ENCODE measurements at places on chromosomes 5 and 9.

GRCh38 chr5:143201589-143201988 is 201.9 kb downstream of the NR3C1 start:
- no peak for DNase-seq

DNA sequence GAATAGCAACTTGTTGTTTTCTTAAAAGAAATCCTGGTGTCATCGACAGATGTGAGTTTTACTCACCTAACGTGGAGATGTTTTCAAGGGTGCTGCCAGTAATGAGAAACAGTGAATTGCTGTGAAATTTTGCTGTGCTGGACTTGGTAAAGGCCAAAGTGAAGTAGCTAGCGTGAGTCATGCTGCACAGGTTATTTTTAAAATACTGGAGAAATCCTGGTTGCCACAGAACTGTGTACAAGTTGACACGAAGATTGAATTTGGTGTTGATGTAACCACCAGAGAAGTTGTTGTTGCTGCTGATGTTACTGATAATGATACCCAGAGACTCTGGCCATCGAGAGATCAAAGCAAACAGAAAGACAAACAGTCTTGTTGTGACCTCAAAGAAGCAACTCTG is 187.9 kb upstream of the NFIL3 start:
- no peak for DNase-seq

DNA sequence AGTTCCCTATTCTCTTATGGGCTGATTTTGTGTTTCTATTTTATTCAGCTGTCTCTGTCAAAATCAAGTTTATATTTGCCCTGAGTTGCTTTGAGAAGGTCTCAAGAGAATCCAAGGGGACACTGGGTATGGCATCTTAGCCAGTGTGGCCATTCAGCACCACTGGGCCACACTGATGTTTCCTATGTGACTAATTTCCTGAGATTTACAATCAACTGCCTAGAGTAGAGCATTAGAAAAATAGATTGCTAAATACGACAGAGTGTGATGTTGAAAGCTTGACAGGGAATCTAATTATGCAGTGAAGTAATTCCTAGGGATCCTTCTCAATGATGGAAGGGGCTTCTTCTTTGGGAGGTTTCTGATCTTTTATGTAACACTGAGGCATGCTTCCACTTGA is 141.7 kb downstream of the SV2C start:
- DNase-seq: no peak

- DNase-seq: no peak
These were observed 132.7 kb upstream of the LPCAT1 start for GRCh38 chr5:1656271-1656975.

GRCh38 chr9:74953235-74953751 is 581 bp upstream of the C9orf40 start:
- no peak for DNase-seq

- no peak for DNase-seq
These were observed 7.5 kb downstream of the RABGAP1 start for GRCh38 chr9:122948313-122948712.

- DNase-seq: peak; percentile 11
These were observed 58.1 kb downstream of the RFX3 start for GRCh38 chr9:3467593-3468219.

DNA sequence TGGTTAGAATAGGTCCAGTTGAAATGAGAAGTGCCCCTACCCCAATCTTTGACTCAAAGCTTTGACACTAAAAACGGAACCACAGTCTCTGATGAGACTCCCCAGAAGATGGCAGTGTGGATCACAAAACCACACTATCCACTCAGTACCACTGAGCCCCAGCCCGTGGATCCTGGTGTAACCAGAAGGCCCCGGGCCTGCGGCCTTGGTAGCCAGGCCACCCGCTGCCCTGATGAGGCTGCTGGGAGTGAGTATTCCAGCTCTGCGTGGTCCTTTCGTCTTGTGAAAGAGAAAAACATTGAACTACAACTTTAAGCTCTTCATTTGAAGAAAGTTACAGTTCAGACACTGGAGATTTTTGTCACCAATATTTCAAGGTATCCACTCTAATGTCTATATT is 42.2 kb upstream of the FBP1 start:
- peak; percentile 76 for DNase-seq

GRCh38 chr9:6788162-6789016 is 30.6 kb downstream of the KDM4C start:
- DNase-seq: no peak

DNA sequence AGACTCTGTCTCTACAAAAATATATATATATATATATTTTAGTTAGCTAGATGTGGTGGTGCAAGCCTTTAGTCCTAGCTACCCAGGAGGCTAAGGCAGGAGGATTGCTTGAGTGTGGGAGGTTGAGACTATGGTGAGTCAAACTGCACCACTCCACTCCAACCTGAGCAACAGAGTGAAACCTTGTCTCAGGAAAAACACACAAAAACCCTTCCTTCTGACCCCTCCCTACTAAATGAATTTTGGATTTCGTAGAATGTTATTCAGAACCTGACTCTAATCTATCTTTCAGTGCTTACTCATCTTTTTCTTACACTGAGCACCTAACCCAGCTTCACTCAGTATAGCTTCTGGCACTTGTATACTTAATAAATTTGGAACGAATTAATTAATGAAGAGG is 35.2 kb upstream of the IL7R start:
- no peak for DNase-seq

DNA sequence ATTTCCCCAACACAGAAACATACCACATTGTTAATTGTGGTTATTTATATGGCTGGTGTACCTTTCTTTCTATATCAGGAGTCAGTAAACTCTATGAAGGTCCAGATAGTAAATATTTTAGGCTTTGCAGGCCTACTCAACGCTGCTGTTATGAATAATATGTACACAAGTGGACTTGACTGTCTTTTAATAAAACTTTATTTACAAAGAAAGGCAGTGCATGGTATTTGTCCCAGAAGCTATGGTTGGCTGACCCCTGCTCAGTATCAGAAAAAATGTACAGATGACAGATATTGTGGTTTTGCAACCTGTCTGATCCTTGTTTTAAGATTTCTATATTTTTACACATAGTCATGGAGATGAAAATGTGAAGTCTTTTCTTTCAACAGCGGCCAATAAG is 5.7 kb downstream of the MTRR start:
- no peak for DNase-seq

GRCh38 chr5:1823381-1824034 is 22.3 kb downstream of the NDUFS6 start:
- DNase-seq: no peak

DNA sequence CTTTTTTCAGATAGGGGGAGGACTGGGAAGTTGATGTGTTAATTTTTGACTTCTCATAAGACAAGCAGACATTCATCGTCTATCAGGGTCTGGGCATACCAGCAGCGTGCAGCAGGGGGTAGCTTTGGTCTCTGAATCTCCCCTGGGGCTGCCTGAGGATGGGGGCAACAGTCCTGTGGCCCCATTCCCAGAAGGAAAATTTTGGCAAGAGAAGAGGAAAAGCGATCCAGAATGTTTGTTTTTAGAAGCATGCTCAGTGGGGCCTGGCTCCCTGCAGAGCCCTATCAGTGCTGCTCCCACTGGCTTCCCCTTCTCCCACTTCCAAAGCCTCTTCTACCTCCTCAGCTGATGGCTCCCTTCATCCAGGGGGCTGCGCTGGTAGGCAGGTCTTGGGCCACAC is 194.8 kb upstream of the IL12B start:
- no peak for DNase-seq

DNA sequence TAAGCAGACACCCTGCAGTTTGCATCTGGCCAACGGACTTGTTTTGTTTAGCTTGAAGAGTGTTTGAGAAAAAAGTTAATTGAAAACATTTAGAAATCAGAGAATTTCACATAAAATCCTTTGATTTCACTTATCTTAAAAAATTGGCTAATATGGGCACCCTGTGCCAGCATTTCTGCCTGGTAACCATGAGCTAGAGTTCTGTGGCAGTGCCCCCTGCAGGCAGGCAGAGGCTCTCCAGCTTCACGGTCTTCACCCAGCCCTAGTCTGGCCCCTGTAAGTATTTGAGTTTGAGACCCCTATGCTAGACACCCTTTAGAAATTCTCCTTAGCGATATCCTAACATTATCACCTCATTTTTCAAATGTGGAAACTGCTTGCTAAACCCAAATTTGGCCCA is 18.8 kb upstream of the FANCC start:
- no peak for DNase-seq

DNA sequence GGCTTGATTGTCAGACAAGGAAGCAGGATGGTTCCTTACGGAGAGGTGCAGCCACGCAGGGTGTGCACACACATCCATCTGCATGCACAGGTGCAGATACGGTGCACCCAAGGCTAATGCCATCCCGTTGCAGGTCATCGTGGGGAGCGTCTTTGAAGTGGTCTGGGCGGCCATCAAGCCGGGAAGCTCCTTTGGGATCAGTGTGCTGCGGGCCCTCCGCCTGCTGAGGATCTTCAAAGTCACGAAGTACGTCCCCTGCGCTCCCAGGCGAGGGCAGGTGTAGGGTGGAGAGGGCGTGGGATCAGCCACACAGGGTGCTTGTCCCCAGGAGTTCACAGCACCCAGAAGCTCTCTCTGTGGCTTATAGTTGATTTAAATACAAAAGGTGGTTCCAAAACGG is 106.4 kb downstream of the CACNA1B start:
- DNase-seq: no peak

DNA sequence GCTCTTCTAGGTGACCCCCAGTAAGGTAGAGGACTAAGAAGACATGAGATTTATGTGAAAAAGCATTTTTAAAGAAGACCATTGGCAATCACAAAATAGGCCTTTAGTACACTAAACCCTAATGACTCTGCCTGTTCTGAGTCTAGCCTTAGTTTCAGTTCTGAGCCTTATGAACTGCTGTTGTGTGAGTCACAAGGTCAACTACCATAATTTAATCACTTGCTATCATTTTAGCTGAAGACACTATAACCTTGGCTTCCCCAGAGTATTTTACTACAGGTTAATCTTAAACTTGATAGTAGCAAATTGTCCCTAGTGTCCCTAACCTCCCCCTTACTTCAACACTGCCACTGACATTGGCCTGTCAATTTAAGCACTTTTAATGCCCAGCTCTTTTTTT is 34.4 kb downstream of the APC start:
- no peak for DNase-seq

DNA sequence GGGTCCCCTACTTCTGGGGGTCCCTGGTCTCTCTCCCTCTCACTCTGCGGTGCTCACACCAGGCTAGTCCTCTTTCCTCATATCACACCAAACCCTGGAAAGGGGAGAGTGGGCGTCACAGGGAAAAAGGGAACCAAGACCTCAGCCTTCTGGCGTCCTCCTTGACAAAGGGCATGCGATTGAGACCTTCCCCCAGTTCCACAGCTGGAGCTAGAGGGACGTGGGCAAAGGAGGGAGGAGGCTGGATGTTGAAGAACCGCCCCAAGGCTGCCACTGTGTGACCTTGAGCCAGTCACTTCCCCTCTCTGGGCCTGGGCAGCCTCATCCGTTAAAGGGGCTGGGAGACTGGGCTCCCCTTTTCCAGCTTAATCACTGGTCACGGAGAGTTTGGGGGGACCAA is 18.5 kb upstream of the TOR2A start:
- no peak for DNase-seq

- no peak for DNase-seq
These were observed 13.0 kb downstream of the PPP6C start for GRCh38 chr9:125176636-125177035.

DNA sequence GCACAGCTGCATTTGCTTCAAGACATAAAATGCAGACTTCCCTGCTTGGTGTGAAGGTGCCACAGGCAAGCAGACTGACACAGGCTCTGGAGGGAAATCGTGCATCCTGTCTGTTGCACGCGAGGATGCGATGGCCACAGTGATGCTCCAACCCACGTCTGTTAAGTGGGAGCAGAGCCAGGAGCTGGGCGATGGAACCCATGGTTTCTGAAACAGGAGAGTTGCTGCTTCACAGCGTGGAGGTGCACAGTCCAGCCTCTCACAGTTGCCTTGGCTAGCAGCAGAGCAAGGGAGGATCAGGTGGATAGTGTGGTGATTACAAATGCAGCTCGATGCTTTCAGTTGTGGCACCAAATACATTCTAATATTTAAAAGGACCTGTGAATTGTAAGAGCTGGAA is 108.8 kb downstream of the TENT4A start:
- DNase-seq: no peak

DNA sequence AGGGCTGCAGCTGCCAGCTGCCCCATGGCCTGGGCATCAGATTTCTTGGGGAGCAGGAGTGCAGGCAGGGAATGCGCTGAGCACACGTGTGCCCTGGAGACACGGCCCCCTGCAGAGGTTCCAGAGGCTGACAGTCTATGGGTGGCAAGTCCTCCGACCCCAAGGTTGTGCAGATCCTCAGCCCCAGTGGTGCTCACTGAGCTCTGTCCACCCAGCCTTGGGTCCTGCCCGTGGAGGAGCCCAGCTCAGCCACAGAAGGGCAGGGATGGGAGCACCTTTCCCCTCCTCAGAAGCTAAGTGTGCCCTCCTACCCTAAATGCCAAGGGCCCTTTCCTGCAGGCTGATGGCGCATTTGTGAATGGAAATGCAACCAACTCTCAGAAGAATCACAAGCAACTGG is 341.0 kb downstream of the IRX2 start:
- no peak for DNase-seq

DNA sequence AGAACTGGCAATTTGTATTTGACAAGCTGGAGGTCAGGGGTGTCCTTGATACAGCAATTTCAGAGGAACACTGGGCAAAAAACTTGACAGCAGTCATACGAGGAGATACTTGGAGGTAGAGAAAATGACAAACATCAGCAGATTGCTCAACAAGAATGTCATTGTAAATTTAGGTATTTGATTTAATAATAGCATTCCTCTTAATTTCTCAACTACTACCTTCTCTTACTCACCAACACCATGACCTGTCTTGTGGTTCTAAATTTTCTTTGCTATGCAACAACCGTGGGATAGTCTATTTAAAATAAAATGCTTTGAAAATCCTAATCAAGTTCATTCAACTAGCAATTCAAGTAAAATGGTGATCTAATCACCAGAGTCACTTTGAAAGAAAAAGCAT is 128.4 kb downstream of the DNAH5 start:
- no peak for DNase-seq

DNA sequence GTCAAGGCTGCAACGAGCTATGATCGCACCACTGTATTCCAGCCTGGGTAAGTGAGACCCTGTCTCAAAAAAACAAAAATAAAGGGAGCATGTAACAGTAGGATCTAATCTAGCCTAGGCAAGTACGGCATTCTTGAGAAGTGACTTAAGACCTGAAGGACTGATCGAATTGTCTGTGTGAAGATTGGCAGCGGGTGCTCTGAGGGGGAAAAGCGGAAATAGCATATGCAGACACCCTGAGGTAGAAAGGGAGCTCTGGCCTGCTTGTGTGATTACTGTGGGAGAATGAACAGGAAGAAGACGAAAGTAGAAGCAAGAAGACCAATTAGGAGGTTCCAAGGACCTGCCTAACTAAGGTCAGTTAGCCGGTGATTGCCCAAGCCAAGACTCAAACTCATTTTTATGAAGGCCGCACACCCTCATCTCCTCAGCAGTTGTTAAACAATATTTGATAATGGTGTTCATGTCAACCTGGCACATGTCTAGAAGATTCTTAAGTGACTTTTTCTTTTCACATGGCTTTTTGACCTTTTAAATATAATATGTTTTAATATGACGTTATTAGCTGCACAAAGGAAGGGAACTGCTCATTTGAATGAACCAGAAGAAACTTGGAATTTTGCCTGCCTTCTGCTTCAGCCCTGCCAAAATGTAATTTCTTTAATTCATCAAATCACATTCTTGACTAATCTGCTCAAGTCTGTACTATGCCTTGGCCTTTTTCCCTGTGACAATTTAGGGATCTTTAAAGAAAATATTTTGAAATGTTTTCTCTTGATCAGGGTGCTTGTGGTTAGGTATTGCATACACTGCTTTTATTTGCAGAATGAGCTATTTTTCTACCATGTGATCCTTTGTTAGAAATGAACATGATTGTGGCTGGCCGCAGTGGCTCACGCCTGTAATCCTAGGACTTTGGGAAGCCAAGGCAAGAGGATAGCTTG is 289.2 kb upstream of the DMRT1 start:
- DNase-seq: no peak
